ENCODE measurements at places on chromosomes 4 and X.

DNA sequence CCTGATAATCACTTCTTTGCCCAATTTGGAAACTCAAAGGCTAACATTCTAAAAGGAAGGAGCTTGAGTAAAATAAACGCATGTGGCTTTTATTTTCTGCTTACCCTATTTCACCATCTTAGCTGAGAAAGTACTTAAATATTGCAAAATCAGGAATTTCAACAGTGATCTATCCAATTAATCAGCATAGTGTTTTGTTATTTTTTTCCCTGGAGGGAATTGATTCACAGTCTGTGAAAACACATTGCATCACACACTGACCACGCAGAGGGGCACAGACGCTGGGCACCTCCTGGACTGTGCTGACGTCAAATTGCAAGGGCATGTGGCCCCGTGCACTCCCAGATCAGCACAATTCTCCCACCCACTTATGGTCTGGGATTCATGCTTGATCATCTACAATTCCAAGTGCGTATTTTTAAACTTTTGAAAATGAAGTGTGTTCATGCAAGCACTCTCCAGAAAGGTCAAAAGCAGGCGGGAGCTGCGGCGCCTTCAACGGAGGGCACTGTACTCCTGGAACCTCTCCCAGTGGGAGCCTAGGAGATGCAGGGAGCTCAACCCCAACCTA, 320.6 kb upstream of the PPARGC1A start:
- no peak for DNase-seq

DNA sequence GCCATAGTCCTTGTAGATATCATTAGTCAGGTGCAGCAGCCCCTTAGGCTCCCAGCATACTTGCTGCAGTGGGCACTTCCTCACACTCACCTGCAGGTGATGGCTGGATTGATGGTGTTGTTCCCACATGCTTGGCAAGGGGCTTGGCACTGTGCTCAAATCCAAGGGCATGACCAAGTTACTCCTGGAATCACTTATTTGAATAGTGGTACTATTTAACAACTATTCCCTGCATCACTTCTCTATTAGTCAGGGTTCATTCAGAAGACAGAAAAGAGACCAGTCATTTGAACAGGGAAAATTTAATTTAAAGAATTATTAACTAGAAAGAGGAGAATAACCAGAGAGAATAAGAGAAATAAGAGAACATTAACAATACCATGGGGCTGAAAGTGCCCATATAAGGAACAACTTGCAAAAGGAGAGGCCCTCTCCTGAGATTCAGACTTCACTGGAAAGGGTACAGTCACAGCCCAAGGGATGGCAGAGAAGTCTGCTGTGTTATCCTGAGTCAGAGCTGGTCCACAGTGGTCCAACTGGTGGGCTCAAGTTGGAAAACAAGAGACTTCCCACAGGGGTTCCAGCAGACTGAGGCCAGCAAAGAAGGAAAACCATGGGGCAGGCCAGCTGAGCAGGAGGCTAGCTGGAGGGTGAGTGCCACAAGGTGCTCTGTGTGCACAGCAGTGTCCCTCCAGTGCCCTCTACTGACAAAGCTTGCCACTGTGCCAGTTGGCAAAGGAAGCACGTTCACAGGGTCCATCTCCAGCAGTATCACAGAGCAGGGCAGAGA, 9.8 kb downstream of the SPP1 start:
- DNase-seq: no peak

GRCh38 chr4:146550161-146550560, 28.4 kb upstream of the SLC10A7 start:
- DNase-seq: no peak

- no peak for DNase-seq
Observed at GRCh38 chr4:17475481-17475880, 36.4 kb downstream of the QDPR start.

GRCh38 chr4:173128199-173128890, 40.3 kb upstream of the GALNT7 start:
- DNase-seq: no peak

DNA sequence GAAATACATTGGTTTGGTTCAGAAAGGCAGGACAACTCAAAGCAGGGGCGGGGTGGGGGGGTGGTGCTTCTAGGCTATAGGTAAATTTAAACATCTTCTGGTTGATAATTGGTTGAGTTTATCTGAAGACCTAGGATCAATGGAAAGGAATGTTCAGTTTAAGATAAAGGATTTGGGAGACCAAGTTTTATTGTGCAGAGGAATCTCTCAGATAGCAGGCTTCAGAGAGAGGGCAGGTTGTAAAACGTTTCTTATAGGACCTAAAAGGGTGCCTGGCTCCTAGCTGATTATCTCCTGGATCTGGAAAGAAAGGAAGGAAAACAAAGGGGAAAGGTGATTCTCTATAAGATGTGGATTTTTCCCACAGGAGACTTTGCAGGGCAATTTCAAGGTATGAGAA, 94.0 kb downstream of the TMEM47 start:
- DNase-seq: no peak

GRCh38 chr4:38160487-38161207, 200.4 kb downstream of the PTTG2 start:
- DNase-seq: peak; percentile 34

GRCh38 chr4:154044742-154045485, 256.0 kb upstream of the SFRP2 start:
- DNase-seq: no peak

DNA sequence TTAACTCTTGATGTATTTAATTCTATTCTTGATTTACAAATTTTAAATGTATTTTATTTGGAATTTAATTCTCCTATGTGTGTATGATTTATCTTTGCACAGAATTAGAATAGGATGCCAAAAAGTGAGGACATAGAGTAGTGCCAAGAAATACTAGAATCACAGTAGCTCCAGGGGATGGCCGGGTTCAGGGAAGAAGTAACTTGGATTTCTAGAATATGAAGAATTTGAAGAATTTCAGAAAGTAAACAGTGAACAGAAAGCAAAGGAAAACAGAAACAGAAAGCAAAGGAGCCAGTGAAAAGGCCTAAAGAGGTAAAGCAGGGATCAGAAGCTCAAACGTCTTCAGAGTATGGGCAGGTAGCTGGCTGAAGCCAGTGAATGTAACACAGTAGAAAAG, 1187.6 kb downstream of the RPA4 start:
- no peak for DNase-seq

- no peak for DNase-seq
Observed at GRCh38 chr4:103032574-103032973, 13.1 kb upstream of the SLC9B1 start.

GRCh38 chr4:105596684-105597083, 44.3 kb downstream of the ARHGEF38 start:
- DNase-seq: no peak

DNA sequence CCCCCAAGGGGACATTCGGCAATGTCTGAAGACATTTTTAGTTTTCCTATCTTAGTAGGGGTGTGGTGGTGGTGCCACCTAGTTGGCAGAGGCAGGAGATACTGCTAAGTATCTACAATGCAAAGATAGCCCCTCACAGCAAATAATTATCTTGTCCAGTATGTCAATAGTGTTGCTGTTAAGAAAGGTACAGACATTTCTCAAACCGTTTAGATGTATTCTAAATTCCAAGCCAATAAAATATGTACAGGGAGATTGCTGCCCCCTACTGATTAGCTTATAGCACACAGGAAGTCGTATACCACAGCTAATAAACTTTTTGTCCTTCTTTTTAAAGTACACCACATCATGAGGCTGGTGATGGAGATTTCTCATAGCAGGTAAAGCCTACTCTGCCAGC, 260.5 kb downstream of the TMA16 start:
- no peak for DNase-seq

- DNase-seq: no peak
Observed at GRCh38 chr4:136025540-136025939, 1506.8 kb downstream of the PCDH18 start.
